CD4-positive, alpha-beta T cell treated with Interleukin-17A for 4 hours (primary cell): ENCODE measurements at places on chromosomes 2 and 18.
A peak's percentile ranks its signal among the peaks of the same experiment; 100 is the strongest.

GRCh38 chr18:79507076-79507545 is 111.4 kb downstream of the NFATC1 start:
- DNase-seq: peak; percentile 57

- DNase-seq: no peak
Measured at GRCh38 chr2:234404957-234405356, 91.9 kb downstream of the ARL4C start.

DNA sequence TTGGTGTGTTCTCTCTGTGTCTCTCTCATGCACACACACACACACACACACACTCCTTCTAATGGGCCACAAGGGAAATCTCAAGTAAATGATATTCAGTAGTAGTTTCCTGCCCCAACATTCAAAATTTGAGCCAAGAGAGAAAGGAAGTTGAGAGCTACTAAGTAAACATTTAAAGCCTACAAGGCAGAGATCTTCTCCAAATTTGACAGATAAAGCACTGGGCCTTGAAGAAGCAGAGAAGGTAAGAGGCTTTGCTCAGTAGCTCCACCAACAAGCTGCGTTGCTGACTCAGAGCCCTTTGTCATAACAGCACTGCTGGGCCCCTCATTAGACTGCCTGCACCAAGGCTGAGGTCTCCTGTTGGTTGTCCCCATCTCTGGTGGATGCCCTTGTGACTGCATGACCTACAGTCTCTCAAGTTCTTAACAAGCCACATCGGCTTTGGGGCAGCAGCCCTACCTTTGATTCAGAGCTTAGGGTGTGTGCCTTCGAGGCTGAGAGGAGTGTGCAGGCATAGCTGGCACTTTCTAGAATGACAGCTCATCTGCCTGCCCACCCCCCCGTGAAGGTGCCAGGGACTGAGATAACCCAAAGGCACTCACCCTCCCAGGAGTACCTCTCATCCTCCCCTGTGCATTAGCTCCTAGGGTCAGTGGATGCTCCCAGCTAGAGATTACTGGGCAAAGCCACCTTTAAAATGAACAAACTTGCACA is 32.3 kb upstream of the NEB start:
- DNase-seq: no peak

DNA sequence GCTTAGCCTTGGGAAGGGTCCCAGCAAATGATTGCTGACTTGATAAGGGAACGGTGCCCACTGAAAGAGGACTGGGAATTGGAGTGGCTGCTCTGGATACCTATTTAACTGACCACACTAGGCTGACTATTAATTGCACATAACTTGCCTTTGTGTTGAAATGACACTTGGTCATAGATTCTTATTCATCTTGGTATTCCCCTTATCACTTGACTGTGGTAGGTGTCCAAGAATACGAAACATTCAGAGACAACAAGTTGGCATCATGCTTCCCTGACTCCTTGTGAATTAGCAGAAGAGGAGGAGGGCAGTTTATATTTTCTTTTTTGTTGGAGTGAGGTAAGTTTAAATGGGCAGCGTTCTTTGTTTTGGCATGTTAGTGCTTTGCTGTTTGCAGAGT is 13.4 kb downstream of the FMNL2 start:
- DNase-seq: no peak

DNA sequence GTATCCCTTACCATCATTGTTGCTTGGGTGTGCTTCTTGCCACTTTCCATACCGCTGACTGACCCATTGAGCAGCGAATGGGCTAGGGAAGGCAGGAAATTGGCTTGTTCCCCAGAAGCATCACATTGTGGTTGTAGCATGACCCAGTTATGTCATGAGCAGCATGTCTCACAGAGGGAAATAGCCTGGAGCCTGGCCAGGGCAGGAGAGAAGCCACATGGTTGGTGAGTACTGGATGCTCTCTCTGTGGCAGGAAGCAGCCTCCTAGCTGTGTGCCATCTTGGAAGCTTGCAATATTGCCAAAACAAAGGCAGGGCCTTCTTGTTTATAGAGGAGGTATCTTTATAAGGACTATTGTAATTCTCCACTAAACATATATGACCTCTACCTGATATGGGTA is 482.6 kb downstream of the PIK3C3 start:
- DNase-seq: no peak

DNA sequence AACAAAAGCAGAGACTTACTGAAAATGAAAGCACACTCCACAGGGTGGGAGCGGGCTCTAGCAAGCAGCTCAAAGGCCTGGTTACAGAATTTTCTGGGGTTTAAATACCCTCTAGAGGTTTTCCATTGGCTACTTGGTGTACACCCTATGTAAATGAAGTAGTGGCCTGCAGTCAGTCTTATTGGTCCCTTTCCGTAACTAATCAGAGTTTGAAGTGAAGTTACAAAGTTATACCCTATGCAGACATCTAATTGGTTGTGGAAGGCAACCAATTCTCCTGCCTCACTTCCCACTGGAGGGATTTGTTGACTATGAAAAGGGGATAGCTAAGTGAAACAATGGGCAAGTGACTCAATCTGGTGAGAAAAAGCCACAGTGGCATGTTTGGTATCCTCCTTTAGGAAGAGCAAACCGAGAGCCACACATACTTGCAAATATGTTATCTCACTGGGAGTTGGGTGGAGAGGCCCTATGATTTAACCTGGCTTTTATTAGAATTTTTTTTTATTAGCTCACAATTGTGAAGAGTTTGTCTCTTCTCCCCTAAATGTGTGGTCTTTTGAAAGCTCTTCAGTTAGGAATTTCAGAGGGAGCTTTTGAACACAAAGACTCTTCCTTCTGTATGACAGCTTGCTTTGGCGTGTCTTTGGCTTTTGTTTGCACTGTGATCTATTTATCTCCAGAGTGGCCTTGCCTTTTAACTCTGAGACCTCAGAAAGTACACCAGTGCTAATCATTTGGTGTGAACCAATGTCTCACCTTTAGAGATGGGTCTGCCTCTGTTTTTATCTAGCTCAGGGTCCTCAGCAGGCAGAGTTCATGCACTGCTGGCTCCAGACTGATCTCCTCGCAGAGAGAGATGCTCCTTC is 69.6 kb downstream of the MAP4K4 start:
- DNase-seq: no peak

- DNase-seq: no peak
Measured at GRCh38 chr2:176038694-176039093, 36.6 kb upstream of the LNPK start.

DNA sequence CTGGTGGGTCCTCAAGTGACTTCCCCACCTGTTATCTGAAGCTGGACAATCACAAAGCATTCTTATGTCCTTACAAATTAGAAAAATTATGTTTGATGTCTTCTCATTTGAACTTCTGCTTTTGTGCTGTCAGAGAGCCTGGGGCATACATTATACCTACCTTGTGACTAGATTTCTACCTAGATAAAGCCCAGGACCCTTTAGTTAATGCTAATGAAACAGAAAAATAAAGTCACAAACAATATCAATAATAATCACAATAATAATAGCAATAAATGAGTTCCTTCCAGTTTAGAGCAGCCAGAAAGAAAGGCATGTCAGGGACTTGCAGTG is 456.4 kb downstream of the SETBP1 start:
- DNase-seq: no peak

GRCh38 chr18:78430131-78430758 is 549.4 kb upstream of the SALL3 start:
- no peak for DNase-seq

DNA sequence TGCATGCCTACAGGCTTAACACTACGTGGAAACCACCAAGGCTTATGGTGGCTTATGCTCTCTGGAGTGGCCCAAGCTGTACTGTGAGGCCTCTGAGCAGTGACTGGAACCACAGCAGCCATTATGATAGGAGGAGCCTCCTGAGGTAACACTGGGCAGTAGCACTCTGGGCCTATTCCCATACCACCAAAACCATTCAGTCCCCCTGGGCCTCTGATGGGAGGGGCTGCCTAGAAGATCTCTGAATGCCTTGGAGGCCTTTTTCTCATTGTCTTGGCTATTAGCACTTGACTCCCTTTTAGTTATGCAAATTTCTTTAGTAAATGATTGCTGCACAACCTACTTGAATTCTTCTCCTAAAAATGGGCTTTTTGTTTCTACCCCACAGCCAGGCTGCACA is 985.0 kb downstream of the DPP10 start:
- no peak for DNase-seq

GRCh38 chr2:105790461-105791149 is 45.9 kb downstream of the NCK2 start:
- no peak for DNase-seq

DNA sequence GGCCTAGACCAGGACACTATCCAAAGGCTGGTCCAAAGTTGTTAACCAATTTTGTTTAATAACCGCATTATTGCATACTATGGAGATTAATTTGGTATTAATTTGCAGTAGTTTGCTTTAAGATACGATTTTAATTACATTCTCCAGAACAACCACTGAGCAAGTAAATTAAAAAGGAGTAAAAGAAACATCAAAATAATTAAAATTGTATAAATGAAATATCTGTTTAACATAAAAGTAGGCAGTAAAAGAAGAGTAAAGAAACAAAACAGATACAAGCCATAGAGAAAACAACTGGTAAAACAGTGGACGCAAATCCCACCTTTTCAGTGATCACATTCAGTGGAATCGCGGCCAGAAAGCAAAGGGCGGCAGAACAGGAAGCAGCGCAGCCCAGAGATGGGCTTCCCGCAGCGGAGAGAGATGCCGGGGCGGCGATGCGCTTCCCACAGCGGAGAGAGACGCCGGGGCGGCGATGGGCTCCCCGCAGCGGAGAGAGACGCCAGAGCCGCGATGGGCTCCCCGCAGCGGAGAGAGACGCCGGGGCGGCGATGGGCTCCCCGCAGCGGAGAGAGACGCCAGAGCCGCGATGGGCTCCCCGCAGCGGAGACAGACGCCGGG is 176.8 kb downstream of the RTP5 start:
- no peak for DNase-seq

GRCh38 chr2:216298719-216299495 is 73.4 kb downstream of the MARCHF4 start:
- DNase-seq: no peak

DNA sequence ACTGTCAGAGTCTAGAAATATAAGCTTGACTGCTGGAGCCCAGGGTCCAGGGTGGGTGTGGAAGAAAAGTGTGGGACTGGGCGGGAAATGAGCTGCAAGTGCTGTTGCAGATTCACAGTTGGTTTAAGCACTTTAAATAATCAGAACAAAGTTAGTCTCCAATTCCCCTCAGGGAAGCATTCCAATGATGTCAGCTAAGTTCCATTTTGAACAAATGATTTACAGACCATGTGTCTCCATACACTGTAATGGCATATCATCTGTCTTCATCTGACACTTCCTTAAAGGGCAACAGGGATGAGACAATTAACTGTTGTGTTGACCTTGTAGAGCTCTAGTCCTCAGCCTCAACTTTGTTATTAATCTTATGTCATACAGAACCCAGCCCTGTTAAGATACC is 31.5 kb upstream of the REG3A start:
- no peak for DNase-seq

DNA sequence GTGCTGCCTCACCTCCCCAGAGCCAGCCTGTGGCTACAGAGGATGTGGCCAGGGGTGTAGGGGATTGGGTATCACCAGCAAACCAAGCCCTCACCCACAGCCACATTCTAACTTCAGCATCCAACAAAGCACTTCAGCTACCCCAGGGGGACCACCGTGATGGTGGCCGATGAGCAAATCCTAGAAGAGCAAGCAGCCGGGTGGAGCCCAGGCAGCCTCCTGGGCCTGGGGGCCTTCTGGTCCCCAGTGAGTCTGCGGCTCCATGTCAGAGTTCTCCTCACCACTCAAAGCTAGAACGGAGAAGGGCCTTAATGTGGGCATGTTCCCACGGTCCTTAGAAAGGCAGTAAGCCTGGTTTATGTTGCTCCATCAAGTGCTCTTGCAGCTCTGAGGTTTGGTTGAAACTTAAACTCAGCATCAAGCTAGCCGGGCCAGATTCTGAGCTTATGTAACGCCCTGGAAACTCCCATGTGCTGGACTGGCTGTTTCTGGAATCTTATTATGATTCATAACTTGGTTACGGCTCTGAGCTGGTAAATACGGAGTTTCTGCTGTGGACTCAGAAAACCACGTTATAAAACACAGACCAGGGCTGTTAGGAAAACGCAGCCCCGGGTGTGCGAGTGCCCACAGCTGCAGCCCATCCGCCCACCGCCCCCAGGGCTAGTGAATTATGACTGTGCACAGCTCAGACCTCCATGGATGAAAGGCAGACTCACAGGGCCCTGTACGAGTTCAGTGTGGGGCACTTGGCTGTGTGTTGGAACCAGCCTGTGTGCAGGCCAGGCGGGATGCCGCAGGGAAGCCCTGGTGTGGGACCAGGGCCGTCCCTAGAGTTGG is 99.8 kb downstream of the SEPTIN10 start:
- no peak for DNase-seq

DNA sequence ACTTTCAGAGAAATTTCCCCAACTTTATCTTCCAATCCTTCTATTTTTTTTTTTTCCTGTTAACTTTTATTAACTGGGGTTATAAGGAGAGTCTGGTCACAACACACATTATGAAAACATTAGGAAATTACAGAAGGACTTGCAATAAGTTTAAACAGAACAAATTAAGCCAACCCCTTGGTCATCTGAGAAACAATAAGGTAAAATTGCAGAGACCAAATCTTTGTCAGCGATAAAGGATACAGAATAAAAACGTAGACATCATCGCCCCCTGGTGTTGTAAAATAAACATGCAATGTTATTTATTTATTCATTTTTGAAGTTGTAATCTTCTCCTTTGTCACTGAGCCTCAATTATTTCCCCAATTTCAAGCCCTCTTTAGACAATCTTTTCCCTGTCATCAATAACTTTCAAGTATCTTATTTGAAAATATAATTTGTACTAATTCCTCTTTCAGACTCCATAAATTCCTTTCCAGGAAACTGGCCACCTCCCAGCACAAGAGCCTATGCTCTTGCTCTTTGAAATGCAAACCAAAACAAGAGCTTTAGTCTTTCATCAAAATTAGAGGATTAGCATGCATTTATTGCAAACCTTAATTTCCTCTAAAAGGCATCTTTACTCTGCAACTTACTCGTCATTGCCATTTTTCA is 19.5 kb downstream of the G6PC2 start:
- peak; percentile 6 for DNase-seq

DNA sequence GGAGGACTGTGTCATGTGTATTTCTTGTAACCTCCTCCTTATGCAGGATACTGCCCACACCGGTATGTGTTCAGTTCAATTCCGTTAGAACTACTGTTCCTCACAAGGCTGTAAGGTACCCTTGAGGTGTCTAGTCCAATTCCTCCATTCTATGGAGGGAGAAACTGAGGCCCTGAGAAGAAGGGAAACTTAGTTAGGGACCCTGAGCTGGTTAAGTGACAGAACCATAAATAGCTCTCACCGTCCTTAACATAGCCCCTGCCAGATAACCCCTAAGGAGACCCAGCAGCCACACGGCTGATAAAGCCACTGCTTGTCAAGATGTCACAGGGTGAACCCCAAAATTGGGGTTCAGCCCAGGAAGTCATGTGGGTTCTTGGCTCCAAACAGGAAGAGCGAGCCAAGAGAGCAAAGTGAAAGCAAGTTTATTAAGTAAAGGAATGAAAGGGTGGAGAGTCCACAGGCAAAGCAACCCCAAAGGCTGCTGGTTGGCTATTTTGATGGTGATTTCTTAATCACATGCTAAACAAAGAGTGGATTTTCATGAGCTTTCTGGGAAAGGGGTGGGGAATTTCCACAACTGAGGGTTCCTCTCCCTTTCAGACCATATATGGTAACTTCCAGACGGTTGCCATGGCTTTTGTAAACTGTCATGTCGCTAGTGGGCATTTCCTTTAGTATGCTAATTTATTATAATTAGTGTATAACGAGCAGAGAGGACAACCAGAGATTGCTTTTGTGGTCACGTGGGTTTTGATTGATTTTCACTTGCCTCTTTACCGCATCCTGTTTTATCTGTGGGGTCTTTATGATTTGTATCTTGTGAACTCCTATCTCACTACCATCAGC is 83.4 kb upstream of the RTN4 start:
- DNase-seq: peak; percentile 47

- DNase-seq: peak; percentile 81
Measured at GRCh38 chr18:48834413-48835031, 116.2 kb downstream of the SMAD7 start.
